ENCODE measurements at places on chromosomes 2 and 18.
A peak's percentile ranks its signal among the peaks of the same experiment; 100 is the strongest.

- DNase-seq, result no peak
Measured at GRCh38 chr2:204341887-204342276, 203.4 kb upstream of the PARD3B start.

- peak; percentile 98 for DNase-seq
Measured at GRCh38 chr2:9630736-9631552, at the start of gene YWHAQ. Gene YWHAQ, minus strand, starts transcription at chr2:9630997. Its CDS starts 545 bp downstream, at chr2:9630452.

GRCh38 chr2:20916604-20917286, 93.8 kb upstream of the LDAH start:
- no peak for DNase-seq

GRCh38 chr2:160534996-160535395, 41.4 kb upstream of the RBMS1 start:
- no peak for DNase-seq

GRCh38 chr2:1491751-1492150, 78.5 kb downstream of the TPO start:
- DNase-seq, result no peak

- no peak for DNase-seq
Measured at GRCh38 chr2:171566057-171566456, 43.8 kb downstream of the CYBRD1 start.

DNA sequence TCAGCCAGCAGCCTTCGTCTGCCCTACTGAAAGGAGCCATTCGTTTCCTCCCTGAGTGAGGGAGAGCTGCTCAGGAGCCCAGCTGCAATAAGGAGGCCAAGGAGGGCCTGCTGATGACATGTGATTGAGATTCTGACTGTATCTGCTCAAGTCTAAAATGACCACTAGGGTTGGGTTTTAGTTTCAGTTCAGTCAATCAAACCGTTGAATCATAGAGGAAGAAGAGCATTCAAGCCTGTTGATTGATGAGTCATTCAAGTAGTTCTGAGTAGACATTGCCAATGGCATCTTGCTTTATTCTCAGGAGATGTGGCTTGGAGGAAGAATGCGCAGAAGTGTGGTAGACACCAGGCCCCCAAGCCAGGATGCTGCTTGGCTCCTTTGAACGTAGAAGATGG, 19.9 kb upstream of the BCL2L11 start:
- no peak for DNase-seq

GRCh38 chr2:122707224-122707824, 951.9 kb downstream of the TSN start:
- no peak for DNase-seq

DNA sequence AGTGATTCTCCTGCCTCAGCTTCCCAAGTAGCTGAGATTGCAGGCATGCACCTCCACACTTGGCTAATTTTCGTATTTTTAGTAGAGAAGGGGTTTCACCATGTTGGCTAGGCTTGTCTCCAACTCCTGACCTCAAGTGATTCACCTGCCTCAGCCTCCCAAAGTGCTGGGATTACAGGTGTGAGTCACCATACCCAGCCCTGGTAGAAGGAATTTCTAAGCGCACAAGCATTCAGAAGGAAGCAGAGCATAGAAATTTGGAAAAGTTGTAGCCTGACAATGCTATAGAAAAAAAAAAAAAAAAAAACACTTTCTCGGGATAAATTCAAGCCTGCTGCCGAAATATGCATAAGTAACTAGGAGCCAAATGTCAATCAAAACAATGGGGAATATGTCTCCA, 249.4 kb downstream of the GRB14 start:
- DNase-seq, result no peak

DNA sequence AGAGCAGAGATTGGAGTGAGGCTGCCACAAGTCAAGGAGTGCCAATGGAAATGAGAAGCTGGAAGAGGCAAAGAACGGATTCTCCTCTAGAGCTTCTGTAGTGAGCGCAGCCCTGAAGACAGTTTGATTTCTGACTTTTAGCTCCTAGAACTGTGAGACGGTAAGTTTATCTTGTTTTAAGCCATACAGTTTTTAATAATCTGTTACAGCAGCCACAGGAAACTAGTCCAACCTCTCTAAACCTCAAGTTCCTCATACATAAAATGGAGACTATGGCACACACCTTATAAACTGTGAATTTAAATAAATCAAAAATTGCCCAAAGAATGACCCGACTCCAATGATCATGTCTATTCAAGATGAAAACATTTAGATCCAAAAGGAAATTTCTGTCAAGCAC, 596.5 kb downstream of the BCL11A start:
- no peak for DNase-seq

GRCh38 chr2:45259547-45260160, 250.4 kb upstream of the SIX2 start:
- DNase-seq, result no peak

- no peak for DNase-seq
Measured at GRCh38 chr2:172472446-172473033, 45.2 kb downstream of the ITGA6 start.

DNA sequence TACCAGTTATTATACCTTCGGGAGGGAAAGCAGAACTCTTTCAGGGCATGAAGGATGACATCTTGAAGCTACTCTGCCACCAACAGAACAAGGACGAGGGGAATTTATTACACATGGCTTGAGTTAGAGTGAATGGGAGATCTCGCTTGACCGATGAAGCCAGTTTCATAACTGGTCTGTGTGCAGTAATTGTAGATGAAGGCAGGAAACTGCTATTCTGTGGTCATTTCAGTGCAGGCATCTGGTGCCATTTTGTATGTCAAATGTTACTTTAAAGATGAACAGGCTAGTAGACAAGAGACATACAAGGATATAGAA, 20.5 kb downstream of the GREB1 start:
- DNase-seq, result no peak

DNA sequence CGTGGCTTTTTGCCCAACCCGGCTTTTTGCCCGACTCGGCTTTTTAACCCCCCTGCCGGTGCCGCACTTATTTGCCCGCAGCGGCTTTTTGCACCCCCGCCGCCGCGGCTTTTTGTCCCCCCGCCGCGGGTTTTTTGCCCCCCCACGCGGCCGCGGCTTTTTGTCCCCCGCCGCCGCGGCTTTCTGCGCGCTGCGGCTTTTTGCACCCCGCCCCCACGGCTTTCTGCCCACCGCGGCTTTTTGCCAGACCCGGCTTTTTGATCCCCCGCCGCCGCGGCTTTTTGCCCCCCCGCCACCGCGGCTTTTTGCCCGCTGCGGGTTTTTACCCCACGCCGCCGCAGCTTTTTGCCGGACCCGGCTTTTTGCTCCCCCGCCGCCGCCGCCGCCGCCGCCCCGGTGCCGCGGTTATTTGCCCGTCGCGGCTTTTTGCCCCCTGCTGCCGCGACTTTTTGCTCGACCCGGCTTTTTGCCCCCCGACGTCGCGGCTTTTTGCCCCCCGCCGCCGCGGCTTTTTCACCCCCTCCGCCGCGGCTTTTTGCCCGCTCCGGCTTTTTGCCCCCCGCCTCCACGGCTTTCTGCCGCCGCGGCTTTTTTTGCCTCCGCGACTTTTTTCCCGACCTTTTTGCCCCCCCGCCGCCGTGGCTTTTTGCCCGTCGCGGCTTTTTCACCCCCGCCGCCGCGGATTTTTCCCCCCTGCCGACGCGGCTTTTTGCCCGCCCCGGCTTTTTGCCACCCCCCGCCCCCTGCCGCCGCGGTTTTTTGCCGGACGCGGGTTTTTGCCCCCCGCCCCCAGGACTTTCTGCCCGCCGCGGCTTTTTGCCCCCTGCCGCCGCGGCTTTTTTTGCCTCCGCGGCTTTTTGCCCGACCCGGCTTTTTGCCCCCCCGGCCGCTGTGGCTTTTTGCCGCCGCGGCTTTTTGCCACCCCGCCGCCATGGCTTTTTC, 2786.5 kb downstream of the RPIA start:
- no peak for DNase-seq

GRCh38 chr18:75408554-75409506, 18.7 kb downstream of the SMIM21 start:
- DNase-seq, result no peak
